ENCODE measurements at places on chromosomes 2 and 18. TPM values are rescaled to one million over a fixed set of nuclear protein-coding genes. Genes with fewer than 3 reads are reported as not detected.

- H3K36me3 ChIP-seq = no peaks in the 10 kb centered on the region
- H3K27ac ChIP-seq = no peak overlapping the region
- H3K4me1 ChIP-seq = no peaks in the 10 kb centered on the region
- no peak for DNase-seq
Observed at GRCh38 chr2:142754182-142754581, 123.3 kb upstream of the KYNU start.

DNA sequence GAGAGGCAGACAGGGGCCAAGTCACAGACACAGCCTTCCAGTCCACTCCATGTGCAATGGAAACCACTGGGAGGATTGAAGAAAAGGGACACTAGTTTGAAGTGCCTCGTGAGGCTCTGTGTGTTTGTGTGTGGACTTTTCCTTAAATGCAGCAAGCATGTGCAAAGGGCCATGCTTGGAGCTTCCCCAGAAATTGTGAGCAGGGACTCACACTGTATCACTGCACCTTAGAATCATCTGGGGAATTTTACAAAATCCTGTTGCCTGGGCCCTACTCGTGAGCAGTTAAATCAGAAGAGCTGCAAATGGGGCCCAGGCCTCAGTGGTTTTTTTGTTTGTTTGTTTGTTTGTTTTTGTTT is 137.8 kb downstream of the TRIM43 start:
- no peaks in the 10 kb centered on the region for H3K27me3 ChIP-seq
- H3K27ac ChIP-seq = no peak overlapping the region
- H3K4me1 ChIP-seq = no peaks in the 10 kb centered on the region
- no peak for DNase-seq
- H3K36me3 ChIP-seq = no peaks in the 10 kb centered on the region
- H3K4me3 ChIP-seq = no peak overlapping the region

GRCh38 chr2:230738391-230738811 is 25.8 kb downstream of the CAB39 start:
- no peaks in the 10 kb centered on the region for H3K27me3 ChIP-seq
- peak overlapping the region; percentile 52 for H3K27ac ChIP-seq
- DNase-seq = no peak
- peaks cover 39% of the 10 kb centered on the region for H3K4me1 ChIP-seq

GRCh38 chr2:146771531-146771930 is 1073.3 kb upstream of the ACVR2A start:
- no peak overlapping the region for H3K27ac ChIP-seq
- H3K4me1 ChIP-seq = no peaks in the 10 kb centered on the region
- no peak overlapping the region for H3K4me3 ChIP-seq
- H3K36me3 ChIP-seq = no peaks in the 10 kb centered on the region

FBXO36 gene
- 2.4 TPM for total RNA-seq

BCL2L11 gene
- total RNA-seq = 17.4 TPM

Measured in thoracic aorta (tissue), 2 donors.